H1 (cell line): ENCODE measurements at places on chromosomes 3 and 15. TPM values are rescaled to one million over a fixed set of nuclear protein-coding genes. Genes with fewer than 3 reads are reported as not detected.

DNA sequence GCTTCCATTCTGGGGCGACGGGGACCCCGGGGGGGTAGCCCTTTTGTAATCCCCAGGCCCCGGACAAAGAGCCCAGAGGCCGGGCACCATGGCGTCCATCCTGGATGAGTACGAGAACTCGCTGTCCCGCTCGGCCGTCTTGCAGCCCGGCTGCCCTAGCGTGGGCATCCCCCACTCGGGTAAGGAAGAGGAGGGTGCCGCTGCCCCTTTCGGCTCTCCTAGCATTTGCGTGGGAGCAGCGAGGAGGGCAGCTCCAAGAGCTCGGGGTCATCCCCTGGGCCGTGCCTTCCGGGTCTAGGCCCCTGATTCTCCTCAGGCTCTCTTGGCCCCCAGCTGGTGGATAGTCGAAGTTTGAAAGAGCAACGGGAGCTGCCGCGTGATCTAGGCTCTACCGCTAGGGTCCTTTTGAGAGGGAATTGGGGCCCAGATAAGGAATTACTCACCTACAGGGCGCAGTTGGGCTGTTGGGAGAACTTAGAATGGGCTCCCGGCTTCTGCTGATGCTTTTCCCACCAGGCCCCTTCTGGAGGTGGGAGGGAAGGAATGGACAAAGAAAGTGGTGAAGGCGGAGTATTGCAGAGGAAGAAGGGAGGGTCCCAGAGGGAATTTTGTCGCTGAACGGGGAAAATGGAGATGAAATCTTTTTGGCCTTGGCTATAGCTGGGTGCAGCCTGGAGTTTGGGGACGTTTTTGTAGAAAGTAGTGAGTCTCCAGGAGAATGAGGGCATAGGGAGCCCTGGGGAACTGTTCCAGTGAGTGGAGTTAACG lies 615 bp downstream of the VPS18 start:
- peak; percentile 77 for DNase-seq

Gene GOLGA8G
- not detected in 2 replicates for polyA plus RNA-seq

Gene MKRN3
- polyA plus RNA-seq, result not detected in 2 replicates

DNA sequence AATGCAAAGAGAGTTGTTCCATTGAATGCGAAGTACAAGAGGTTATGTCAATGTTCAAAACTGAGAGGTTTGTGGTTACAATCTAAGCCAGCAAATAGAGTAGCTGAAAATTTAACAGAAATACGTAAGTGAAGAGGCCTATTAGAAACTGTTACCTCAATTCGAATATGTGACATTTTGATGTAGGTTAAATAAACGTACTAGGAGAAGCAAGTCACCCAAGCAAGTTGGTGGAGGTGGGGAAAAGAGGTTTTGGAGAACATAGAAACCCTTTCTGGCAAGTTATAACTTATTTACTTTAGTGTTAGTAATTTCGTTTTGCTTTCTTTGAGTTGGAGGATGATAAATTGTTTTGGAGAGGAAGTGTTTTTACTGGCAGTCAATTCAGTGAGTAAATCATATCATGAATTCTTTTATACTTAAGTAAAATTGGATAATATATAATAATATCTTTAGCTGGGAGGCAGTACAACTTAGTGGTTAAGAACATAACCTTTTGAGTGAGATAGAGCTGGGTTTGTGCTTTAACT lies 91.2 kb upstream of the NAALADL2 start:
- no peak for DNase-seq

DNA sequence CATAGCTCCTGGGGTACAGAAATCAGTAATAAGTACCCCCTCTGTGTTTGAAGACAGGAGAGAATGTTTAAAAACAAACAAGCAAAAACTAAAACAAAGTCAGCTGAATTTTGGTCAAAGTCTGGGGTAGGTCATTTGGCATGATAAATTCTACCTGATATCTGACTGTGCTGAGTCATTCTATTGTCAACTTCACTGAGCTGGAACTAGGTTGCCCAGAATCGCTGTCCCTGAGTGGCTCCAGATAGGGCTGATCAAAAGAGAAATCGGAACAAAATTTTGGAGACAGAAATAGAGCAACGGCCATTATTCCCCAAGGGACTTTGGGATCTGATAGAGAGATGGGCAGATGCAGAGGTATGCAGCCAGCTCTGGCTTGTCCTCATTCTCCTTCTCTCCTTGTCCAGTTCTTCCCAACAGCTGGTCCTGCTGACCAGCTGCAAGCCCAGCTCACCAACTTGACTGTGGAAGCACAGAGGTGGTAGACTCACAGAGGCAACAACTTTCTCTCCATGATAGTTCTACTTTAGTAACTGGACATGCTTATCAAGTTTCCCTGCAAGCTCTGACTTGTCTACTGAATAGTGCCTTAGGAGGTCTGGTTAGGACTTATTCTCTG lies 57.3 kb upstream of the MYRIP start:
- DNase-seq, result no peak

DNA sequence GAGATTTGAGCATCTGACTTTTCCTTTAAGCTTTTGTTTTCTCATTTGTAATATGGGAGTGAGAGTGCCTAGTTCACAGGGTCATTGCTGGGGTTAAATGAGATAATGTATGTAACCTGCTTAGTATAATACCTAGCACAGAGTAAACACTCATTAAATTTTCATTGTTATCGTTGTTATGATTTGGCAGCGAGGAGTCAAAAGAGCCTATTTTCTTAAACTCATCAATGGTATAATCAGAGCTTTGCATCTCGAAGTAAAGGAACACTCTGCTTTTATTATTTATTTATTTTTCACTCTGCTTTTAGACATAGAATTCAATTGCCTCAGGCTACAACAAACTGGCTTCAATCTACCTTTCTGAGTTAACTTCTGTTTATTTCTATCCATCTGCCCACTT lies 52.8 kb downstream of the LPP start:
- DNase-seq, result no peak

Gene PEX11A
- 2.3 and 3.0 TPM in 2 replicates for polyA plus RNA-seq

- DNase-seq, result no peak
Measured at GRCh38 chr3:178284181-178284580, 252.1 kb upstream of the KCNMB2 start.

- no peak for DNase-seq
Measured at GRCh38 chr3:161314836-161315395, 56.4 kb downstream of the SPTSSB start.

Gene ZNF385D
- 5.8 and 5.9 TPM in 2 replicates for polyA plus RNA-seq

Gene ZNF662
- 0.03 TPM in 1 of 2 replicates, not detected in the other for polyA plus RNA-seq

DNA sequence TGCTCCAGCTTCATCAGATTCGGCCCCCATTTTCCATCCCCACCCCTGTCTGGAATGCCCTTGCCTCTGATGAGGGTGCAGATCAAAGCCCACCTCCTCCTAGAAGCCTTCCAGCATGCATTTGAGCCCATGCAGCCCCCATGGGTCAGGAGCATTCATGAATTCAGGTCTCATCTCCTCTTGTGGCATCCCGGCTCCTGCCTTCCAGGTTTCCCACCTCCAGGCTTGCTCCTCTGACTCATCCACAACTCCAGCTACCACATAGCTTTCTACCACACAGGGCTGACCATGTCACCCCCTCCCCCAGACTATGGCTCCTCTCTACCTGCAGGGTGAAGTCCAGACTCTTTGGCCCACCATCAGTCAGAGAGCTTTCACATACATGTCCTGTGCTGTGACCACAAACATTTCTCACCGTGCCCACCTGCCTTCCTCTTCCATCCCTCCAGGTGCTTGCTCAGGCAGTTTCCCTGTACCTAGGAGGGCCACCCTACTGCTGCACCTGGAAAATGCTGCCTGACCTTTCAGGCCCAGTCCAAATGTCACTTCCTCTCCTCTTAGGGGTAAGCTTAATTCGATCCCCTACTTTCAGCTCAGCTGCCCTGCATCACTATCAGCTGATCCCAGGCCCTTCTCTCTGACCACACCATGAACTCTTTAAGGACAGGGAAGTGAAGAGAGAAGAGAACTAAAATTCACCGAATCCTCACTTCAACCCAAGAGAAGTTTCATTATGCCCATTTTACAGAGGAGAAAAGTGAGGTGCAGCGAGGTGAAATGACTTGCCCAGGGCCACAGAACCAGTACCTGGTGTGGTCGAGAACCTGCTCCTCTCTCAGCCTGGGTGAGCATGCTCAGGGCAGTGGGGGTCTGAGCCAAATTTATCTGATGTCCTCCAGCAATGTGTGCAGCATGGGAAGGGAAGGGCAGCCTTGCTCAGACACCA lies 13.7 kb upstream of the FGD5 start:
- DNase-seq, result no peak

Gene HYAL1
- 5.4 and 9.1 TPM in 2 replicates for polyA plus RNA-seq

DNA sequence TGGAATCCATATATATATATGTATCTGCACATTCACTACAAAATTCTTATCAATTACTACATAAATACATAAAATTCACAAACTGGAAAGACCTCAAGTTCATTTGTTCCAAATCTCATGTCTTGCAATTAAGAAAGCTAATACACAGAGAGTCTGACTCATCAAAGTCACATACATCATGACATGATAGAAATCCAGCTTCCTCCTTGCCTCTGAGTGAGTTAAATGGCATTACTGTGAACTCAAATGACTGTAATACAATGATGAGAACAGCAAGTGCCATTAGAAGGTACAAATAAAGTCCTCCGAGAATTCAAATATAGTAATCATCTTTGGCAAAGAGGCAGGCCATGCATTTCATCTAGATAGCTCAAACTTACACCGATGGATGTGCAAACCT lies 55.1 kb upstream of the AGTR1 start:
- no peak for DNase-seq

Gene TUSC7
- not detected in 2 replicates for polyA plus RNA-seq

Gene CEP70
- 2.8 and 3.9 TPM in 2 replicates for polyA plus RNA-seq

DNA sequence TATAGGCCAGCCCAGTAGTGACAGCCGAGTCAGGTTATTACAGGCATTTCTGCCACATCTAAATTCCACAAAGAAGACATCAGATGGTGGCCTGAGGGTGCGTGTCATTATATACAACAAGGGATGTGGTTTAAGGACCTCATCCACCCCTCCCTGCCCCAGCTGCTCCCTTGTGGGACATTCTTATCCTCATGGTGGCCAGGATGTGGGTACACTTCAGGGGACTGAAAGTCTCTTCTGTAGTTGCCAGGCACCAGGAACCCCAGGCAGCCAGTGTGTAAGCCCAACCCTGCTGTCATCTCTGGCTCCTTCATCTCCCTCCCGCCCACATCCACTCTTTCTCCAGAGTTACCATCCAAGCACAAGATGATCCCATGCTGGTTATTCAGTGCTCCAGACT lies 224.9 kb upstream of the TOPAZ1 start:
- DNase-seq, result no peak

Gene CERS3
- polyA plus RNA-seq, result 0.62 and 0.63 TPM in 2 replicates

Gene RETNLB
- polyA plus RNA-seq, result not detected in 2 replicates

Gene JMJD7
- polyA plus RNA-seq, result 20.0 and 21.2 TPM in 2 replicates

- DNase-seq, result no peak
Measured at GRCh38 chr3:174125267-174125824, 727.8 kb downstream of the NLGN1 start.

Gene USP13
- polyA plus RNA-seq, result 5.5 and 7.9 TPM in 2 replicates

GRCh38 chr15:60540002-60540651 lies 61.2 kb upstream of the ICE2 start:
- DNase-seq, result no peak

- DNase-seq, result no peak
Measured at GRCh38 chr3:8442993-8443650, 58.5 kb upstream of the LMCD1 start.

Gene SPESP1
- polyA plus RNA-seq, result not detected in 2 replicates

DNA sequence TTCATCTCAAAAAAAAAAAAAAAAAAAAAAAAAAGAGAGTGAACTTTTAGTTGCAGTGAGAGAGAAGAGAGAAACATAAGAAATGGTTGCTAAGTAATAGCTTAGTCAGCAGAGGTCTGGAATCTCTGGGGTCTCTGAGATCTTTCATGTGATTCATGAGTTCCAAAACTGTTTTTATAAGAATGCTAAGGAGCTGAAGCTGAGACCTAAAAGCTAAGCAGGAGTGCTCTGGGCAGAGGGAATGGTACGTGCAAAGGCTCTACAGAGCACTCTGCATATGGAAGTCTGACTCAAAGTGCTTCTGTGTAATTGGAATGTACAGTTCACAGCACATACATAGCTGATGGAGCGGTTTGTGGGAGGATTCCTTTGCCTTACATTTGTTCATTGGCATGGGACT lies 66.3 kb upstream of the LRIG1 start:
- no peak for DNase-seq

DNA sequence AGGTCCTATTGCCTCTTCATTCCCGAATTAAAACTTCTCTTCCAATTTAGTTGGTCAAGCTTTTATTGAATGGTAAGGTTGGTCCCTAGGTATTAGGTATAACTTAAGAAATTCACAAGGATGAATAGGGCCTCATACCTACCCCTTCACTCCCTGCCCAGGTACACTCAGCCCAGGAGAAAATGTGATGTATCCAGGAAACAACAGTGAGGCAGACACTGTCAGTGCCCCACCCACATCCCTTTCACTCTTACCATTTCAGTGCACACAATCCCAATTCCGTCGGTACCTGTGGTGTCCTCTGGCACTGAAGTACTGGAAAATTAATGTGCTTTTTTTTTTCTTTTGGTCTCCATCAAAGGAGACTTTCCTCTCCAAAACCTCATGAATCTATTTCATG lies 10.5 kb upstream of the C3orf49 start:
- DNase-seq, result no peak

DNA sequence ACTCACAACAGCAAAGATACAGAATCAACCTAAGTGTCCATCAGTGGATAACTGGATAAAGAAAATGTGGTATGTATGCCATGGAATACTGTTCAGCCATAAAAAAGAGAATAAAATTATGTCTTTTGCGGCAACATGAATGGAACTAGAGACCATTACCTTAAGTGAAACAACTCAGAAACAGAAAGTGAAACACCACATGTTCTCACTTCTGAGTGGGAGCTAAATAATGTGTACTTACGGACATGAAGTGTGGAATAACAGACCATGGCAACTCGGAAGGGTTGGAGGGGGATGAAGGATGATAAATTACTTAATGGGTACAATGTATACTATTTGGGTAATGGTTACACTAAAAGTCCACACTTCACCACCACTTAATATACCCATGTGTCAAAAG lies 600.6 kb downstream of the MAGI1 start:
- no peak for DNase-seq

- peak; percentile 34 for DNase-seq
Measured at GRCh38 chr15:62254137-62254934, 89.3 kb upstream of the C2CD4B start.

DNA sequence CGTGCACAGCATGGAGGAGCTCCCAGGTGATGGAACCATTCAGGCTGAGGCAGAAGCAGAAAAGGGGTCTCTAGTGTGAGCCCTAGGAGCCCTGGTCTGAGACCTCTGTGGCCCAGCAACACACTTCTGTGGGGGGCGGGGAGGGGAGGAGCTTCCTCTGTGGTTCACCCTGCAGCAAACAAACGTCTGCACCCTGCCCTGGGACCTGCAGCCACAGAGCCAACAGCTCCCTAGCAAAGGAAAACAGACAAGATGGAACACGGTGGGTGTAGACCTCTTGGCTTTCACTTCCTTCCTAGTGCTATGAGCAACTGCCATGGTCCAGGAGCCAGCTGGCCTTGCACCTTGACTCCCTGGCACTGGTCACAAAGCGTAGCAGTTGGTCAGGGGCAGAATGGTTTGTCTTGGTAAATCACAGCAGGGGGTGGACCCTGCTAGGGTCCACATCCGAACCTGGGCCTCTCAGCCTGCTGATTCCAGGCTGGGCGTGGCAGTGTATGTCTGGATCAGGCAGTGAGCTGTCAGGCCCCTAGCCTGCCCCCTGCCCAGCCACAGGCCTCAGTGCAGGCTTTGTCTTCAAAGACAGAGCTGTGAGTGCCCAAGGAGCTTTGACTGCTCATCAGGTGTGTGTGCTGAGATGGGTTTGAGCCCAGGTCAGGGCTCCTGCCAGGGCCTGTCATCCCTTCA lies 6.7 kb downstream of the AMIGO3 start:
- DNase-seq, result no peak
